ENCODE measurements at places on chromosomes 11 and 22.

- DNase-seq = no peak
Measured at GRCh38 chr11:36228689-36229088, 60.5 kb downstream of the COMMD9 start.

- no peak for DNase-seq
Measured at GRCh38 chr11:92257536-92257935, 32.9 kb downstream of the FAT3 start.

DNA sequence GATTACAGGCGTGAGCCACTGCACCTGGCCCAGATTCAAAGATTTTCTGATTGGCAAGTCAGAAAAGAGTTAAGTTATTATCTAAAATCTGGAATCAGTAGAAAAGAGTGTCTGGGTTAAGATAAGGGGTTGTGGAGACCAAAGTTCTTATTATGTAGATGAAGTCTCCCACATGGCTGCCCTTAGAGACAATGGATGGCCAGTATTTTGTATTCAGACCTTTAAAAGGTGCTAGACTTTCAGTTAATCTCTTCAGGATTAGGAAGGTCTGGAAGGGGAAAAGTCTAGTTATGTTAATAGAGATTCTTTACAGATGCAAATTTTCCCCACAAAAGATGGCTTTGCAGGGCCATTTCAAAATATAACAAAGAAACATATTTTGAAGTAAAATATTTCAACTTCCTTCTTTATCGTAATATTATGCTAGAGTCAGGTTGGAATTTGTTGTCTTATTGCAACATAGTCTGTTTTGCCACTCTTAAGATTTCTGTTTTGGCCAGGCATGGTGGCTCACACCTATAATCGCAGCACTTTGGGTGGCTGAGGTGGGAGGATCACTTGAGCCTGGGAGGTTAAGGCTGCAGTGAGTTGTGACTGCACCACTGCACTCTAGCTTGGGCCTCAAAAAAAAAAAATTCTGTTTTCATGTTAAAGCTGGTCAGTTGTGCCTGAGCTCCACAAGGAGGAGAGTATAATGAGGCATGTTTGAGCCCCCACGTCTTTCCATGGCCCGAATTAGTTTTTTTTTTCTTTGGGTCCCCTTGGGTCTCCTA, 14.0 kb downstream of the GRAMD1B start:
- no peak for DNase-seq

DNA sequence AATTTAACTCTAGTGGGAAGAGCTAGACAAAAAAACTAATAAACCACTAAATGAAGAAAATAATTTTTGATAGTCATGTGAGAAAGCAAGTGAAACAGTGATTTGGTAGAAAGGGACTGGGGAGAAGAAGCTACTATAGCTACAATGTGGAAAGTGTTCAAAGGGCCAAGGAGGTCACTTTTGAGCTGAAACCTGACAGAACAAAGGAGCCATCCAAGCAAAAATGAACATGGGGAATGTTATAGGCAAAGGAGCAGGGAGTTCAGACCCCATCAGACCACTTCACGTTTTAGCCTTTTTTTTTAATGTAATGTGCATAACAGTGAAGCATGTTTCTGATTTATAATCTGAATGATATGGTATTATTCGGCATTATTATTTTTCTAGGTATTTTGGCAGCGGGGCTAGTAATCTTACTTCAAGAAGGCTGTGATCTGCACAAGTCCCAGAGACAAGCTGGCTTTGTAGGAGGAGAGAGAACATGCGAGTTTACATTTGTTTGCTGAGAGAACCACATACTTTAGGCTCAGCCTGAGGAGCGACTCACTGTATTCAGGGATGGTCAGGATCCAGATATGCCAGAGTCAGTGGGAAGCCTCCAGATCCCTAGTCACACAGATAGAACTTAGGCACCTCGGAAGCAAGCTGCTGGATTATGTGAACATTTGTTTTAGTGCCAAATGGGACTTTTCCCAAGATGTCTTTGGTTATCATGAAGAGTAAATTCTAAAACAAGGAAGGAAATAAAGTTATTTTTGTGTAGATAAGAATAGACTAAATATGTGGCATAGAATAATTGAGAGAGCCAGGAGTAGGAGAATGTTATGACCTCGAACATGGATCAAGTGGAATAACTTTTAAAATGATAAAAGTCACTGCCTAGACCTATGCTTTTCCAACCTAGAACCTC, 118.6 kb downstream of the TRIM44 start:
- DNase-seq = no peak

GRCh38 chr11:67999704-68000103, 4.2 kb downstream of the UNC93B1 start:
- DNase-seq = no peak

DNA sequence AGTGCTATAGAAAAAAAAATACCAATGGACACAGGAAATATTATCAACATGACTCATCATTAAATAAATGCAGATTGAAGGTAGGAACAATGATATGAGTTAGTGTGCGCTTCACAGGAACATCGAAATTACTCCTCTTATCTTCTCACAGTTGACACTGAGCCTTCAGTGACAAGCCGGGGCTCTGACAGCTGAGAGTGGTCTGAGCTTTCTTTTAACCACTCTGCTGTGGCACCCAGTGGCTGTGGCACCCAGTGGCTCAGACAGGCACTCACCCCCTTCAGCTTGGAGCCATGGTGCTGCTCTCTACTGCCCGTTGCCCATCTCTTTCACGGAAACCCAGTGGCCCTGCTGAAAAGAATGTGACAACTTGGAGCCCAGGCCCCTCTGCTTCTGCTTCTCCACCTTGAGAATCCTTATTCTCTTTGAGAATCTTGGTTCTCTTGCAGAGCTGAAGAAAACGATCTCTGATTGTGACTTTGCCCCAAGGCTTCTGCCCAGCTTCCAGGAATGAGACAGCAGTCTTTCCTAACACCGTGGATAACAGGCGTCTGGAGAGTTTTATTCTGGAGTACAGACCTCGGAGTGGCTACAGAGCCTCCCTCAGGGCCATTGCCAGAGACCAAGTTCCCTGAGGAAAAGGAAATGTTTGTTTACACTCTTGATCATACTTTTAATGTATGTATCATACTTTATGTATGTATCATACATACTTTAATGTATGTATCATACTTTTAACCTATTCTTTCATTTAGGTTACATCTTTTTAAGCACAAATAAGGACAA, 37.1 kb upstream of the OR8B8 start:
- no peak for DNase-seq

- DNase-seq = peak; percentile 42
Measured at GRCh38 chr22:36027935-36028645, 534 bp downstream of the RBFOX2 start.

DNA sequence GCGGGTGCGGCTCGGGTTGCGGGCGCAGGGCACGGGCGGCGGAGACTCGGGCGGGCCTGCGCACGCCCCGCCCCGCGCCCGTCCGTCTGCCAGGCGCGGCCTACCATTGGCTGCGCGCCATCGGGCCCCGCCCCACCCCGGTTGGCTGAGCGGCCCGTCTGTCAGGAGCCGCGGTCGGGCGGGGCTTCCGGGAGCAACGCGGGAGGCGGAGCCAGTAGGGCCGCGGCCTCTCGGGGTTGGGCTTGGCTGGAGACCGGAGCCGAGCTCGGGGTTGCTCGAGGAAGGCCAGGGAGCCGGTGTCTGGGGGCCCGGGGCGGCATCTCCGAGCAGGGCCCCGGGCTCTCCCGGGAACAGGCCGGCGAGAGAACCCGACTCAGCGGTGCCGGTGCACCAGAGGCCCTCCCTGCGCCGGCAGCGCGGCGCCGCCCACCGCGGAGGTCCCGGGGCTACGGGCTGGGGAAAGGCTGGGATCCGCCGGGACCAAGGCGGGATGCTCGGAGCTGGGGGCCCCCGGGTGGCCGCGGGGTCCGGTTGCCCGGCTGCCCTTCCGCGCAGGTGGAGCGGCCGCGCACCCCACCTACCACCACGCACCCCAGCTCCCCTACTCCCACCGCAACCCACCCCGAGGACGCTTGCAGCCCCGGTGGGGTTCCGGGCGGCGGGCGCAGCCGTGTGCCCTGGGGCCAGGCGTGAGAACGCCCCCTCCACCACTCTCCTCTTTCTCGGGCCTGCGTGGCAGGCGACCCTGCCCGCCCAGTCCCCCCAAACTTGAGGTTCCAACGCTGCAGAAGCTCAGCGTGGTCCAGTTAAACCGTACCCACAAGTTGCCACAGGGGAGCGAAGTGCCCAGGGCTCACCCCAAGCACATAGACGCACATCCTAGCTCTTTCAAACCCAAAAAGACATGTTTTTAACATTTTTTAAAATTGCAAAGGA, at the start of gene HRAS:
TSS of gene HRAS (minus strand) at position 58 of the 936 bp plus-strand sequence.
- DNase-seq = peak; percentile 93

DNA sequence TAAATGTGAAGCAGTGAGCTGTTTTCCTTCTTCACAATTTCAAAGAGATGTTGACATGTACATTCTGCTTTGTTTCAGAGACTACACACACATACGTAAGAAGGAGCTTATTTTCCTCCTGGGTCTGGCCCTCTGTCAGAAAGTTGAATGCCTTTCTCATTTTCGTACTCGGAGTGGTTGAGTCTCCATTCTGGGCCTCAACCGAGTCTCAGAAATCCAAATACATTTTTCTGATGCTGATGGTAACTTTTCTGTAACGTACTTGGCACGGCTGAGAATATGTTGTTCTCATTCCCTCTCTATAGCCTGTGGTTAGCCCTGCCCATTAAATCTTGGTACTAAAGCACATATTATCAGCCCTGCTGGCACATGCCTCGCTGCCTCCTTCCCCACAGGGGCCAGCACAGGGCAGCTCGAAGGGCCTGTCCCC, 25.3 kb downstream of the PARVA start:
- no peak for DNase-seq

GRCh38 chr11:1877211-1878136, 14.2 kb downstream of the PRR33 start:
- DNase-seq = no peak

DNA sequence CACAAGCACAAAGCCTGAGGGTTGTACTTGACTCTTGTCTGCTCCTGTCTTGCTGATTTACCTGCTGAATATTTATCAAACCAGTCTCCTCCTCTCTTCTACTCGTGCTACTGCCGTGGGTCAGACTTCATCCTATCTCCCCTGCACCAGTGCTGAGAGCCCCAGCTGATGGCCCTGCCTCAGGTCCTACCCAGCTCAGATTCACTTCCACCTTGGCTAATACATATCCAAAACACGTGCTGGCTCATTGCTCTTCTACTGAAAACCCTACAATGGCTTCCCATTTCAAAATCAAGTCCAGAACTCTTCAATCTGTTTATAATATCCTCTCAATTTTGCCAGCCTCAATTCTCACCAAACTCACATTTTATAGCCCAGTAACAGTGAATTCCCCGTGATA, 48.3 kb downstream of the RAB30 start:
- DNase-seq = no peak

DNA sequence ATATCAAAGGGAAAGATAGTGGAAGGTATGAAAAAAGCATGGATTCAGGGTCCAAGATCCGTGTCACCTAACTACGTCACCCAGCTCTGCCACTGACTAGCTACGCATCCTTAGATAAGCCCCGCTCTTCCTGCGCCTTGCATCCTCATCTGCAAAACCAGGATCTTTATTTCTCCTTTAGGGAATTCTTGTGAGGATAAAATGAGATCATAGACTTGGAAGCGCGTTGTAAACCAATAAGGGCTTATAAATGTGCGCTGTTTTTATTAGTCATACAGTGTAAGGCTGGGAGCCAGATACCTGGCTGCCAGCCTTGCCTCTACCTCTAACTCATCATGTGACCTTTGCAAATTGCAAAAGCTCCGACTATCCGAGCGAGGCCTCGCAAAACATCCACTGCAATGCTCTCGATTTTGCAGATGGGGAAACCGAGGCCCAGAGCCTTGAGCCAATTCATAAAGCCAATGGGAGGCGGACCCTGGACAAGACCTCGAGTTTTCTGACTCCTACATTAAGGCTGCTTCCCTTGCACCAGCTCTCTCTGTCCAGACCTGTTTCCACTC, 753 bp downstream of the PRPF19 start:
- DNase-seq = no peak

DNA sequence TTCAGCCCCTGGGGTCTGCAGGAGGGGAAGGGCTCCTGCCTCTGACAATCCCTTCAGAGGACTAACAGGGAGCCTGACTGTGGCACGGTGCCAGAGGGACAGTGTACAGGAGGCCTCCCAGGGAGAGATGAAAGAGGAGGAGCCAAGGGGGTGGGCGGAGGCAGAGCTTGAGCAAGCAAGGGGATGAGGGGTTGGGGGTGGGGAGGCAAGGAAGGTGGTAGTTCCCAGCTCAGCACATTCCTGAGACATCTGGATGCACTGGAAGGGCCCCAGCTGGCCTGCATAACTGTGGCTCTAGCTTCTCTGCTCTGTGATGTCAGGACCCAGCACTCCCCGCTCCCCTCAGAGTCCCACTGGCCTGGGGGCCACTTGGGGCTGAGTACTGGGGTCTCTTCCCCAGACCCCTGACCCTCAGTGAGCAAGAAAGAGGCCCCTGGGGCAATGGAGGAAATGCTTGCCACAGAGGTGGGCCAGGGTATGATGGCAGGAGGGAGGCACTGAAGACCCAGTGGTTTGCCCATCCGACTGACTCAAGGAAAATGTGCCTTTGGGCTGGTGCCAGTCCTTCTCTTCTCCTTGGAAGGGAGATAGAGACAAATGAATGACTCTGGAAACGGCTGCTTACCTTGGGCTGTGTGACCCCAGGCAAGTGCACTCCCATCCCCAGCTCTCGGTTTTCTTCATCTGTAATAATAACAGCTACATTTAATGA, 13.3 kb downstream of the CREB3L1 start:
- no peak for DNase-seq

- DNase-seq = no peak
Measured at GRCh38 chr11:4066910-4067309, 27.7 kb upstream of the RRM1 start.

DNA sequence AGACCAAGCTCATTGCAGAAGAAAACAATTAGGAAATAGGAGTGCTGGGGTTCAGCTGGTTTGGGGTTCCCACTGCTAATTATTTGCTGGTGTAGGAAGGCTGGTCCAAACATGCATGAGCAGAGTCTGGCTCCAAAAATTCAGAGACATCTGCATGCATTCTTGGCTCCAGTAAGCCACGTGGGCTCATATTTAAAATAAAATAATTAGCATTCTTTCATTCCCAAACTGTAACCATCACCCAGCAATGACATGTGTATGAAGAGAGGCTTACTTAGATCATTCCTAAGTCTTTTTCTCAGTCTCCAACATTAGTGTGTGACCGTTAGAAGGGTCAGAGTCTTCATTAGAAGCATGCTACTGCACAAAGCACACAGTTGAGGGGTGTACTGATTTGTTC, 58.4 kb downstream of the EFCAB6 start:
- no peak for DNase-seq

- DNase-seq = peak; percentile 70
Measured at GRCh38 chr11:45771566-45772448, 33.1 kb upstream of the SLC35C1 start.

DNA sequence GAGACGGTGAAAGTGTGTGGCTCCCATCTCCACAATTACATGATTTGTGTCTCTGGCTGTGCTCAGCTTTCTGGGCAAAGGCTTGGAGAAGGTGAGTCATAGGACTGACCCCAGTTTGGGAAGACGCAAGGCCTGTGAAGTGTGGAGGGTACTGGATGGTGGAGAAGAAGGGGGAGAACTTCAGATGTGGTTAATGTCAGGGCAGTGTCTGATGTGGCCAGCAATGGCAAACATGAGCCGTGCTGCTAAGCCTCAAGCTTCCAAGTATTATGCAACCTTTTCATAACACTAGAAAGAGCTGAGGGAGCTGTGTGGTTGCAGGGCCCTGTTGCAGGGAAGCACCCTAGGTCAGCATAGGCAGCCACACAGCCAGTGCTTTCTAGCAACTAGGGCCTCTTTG, 110.9 kb downstream of the NTM start:
- DNase-seq = no peak

Measured in globus pallidus (tissue), 1 donor.